ENCODE measurements at places on chromosomes 1 and 21.

GRCh38 chr1:37477198-37477931 lies 3.0 kb downstream of the ZC3H12A start:
- DNase-seq = no peak

DNA sequence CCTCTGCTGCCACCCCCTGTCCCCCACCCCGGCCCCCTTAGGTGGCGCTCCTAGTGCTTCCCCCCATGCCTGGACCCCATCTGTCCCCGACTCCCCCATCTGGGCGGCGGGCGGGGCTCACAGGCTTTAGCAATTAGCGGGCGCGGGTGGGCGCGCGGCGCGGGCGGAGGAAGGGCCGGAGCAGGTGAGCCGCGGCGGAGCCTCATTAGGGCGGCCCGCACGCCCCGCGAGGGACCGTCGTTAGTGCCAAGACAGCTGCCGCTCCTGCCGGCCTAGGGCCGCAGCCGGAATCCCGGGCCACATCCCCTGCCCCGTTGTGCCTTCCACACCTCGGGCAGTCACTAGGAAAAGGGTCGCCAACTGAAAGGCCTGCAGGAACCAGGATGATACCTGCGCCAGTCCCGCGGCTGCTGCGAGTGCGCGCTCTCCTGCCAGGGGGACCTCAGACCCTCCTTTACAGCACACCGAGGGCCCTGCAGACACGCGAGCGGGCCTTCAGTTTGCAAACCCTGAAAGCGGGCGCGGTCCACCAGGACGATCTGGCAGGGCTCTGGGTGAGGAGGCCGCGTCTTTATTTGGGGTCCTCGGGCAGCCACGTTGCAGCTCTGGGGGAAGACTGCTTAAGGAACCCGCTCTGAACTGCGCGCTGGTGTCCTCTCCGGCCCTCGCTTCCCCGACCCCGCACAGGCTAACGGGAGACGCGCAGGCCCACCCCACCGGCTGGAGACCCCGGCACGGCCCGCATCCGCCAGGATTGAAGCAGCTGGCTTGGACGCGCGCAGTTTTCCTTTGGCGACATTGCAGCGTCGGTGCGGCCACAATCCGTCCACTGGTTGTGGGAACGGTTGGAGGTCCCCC lies 7.6 kb downstream of the OLIG2 start:
- no peak for DNase-seq

DNA sequence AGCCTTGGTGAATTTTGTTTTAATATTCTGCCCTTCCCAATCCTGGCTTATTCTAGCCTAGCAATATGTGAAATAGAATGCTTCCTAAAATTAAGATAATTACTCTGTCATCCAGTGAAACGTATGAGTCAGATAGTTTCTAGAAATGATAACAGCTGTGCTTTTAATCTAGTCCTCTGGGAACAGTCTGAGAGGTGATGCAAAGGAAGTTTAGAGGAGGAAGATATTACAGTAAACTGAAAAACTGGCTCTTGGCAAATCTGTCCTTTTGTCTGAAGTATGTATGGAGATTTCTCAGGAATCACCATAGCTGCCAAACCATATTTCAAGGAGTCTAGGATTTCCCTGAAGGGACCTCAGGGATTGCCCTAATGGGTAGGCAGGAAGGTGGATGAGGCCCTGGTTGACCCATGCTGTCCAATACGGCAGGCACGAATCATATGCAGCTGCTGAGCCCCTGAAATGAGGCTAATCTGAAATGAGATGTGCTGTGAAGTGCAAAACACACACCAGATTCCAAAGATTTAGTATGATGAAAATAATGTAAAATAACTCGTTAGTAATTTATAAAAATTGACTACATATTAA lies 70.8 kb upstream of the LBR start:
- DNase-seq = no peak

DNA sequence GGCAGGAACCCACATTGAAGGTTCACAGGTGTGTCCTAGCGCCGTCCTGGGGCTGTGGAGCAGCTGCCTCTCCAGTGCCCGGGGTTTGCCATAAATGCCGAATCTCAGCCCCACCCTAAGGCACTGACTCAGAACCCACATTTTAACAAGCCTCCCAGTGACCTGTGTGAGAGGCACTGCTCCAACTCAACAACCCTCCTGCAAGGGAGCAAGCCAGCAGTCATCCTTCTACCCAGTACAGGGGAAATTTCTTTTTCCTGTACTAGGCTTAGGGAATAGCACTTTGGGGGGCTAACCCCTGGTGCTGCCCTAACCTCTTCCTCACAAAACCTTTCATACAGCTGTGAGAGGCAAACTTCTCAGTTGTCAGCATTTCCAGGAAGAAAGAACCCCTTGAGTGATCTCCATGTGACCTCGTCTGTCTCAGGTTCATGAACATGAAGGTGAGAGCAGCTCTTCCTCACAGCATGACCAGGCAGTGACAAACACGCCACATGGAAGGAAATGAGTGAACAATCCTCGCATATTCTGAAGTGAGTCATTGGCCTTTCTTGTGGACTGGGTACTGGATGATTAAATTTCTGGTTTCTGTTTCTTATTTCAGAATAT lies 11.4 kb upstream of the BCAR3 start:
- no peak for DNase-seq

GRCh38 chr1:228786361-228787129 lies 51.3 kb downstream of the RHOU start:
- no peak for DNase-seq

GRCh38 chr1:235823684-235824083 lies 43.0 kb downstream of the LYST start:
- DNase-seq = no peak

DNA sequence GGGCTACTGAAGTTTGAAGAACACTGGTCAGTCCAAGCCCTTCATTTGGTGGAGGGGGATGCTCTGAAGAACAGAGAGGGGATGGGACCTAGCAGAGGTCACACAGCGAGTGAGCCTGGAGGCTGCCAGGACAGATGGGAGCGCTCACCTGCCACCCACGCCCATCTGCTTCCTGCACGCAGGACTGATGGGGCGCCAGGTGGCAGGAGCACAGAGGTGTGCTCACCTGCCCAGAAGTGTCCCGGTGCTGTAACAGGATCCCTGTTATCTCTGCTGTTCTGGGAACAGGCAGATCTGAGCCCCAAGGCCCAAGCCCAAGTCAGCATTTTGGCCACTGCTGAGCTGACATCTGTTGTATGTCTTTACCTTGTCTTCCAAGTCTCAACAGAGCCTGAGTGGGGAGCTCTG lies 40.5 kb downstream of the EPHB2 start:
- DNase-seq = no peak

- no peak for DNase-seq
Measured at GRCh38 chr1:28956038-28956464, 41.7 kb downstream of the EPB41 start.

- no peak for DNase-seq
Measured at GRCh38 chr21:38838598-38839327, 33.0 kb downstream of the ETS2 start.

- no peak for DNase-seq
Measured at GRCh38 chr1:119917304-119918055, 21.2 kb upstream of the ADAM30 start.
